ENCODE measurements at places on chromosomes 11 and 22.

DNA sequence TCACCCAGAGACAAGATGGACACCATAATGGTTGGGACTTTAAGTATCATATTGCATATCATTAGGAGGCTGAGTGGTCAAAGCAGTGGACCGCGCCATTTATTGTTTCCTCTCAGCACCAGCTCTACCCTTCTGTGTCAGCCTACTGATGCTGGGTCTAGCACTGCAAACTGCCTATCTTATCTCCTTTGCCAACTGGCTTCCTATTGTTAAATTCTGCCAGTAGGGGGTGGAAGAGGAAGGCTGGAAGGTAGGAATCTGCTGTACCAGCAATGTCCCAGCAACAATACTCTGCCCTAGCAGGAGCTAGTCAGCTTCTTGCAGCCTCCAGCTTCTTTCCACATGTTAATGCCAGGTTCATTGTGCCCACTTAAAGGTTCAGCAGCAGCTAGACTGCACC lies 367.1 kb upstream of the PDGFD start:
- DNase-seq: no peak

DNA sequence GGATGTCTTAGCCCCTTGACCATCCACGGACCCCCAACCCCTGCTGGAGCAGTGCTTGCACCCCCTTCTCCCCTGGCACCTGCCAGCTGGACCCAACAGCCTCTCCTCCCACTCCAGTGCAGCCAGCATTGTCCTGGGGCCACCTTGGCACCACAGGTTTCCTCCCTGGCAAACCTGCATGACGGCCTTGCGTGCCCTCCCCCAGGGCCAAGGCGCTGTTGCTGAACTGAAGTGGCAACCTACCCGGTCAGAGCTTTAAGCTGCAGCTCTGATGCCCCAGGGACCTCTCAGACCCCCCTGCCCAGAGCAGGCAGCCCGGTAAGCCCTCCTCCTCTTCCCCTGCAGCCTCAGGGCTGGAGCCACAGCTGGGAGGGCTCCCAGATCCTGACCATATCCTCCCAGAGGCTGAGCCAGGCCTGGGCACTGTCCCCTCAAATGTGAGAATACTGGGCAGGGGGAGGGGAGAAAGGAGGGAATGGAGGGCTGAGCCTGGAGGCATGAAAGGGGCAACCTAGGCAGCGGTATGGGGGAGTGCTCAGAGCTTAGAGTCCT lies 1.8 kb upstream of the LRRC75B start:
- peak; percentile 82 for DNase-seq

DNA sequence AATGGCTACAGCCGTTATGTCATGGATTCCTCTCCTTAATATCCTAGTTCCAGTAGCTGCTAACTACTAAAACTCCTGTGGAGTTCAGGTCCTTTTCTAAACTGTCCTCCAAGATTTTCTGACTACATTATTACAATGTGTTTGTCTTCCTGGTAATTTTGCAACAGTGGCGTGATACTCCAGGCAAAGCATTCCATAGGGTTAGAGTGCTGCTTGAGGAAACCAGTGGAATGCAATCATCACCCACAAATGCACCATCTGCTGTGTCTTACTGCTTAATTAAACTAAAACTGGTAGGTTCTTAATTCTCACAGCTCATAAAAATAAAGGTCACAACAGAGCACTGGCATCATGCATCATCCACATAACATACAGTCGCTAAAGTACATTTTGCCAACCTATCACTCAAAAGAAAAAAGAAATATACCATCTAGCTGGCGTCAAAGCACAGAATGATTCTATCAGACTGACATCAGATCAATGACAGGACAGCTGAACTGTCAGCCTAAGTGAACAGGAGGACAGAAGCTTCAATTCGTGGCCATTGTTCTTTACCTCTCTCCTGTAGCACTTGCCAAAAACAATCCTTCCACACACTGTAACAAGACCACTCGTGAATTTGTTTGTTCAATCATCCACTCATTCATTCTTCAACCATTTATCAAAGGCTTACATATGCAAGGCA lies 182.5 kb downstream of the CADM1 start:
- no peak for DNase-seq

GRCh38 chr22:48760481-48761390 lies 1066.9 kb downstream of the BRD1 start:
- no peak for DNase-seq

DNA sequence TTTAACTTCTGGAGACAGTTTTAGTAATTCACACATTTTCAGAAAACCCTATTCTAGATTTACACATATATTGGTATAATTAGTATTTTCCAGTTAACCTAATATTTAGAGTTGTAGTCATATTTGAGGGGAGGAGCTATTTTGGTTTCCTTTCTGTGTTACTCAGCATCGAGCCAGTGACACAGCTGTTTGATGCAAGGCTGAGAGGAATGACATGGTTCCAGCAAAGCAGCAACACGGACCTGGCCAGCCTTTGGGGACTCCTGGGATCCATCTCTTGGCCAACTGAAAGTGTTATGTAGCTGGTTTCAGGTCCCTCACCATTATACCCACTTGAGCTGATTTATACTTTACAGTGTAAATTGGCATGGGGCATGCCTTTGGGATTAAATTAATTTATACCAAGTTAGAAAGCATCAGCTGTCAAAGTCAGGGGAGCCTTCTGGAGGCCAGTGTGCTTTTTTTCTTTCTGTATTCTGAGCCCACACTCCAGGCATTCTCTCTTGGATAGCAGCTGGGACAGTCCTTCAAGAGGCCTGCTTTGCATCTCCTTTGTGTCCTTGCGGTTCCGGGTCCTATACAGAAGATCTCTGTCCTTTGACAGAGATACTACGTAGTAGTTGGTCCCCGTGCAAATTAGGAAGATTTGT lies 91.3 kb upstream of the SLC25A18 start:
- DNase-seq: no peak

- DNase-seq: no peak
Observed at GRCh38 chr11:70501933-70502540, 103.7 kb downstream of the CTTN start.

- DNase-seq: no peak
Observed at GRCh38 chr11:76260296-76260925, 54.1 kb upstream of the WNT11 start.

GRCh38 chr22:46536537-46537224 lies 739 bp downstream of the CELSR1 start:
- no peak for DNase-seq

GRCh38 chr22:39243439-39244135 lies 1.2 kb downstream of the PDGFB start:
- DNase-seq: no peak

DNA sequence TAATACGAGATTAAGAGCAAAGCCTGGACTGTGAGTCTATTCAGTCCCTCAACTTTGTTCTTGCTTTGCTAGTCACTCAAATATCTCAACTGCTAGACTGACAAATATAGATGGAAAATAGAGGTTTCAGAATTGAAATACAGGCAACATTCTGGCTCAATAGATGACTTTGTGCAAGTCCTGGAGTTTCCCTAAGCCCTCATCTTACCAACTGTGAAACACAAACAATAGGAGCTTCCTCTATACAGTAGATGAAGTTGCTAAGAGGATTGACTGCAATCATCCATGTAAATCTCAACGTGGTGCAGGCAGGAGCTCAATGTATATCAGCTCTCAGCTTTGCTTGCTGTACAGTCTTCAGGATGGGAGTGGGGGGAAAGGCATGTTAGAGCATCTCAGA lies 6.2 kb upstream of the MPEG1 start:
- DNase-seq: no peak

GRCh38 chr11:102318469-102318868 lies 1.2 kb downstream of the BIRC3 start:
- no peak for DNase-seq

GRCh38 chr11:2777871-2778629 lies 78.3 kb upstream of the KCNQ1OT1 start:
- DNase-seq: peak; percentile 19

GRCh38 chr22:45090497-45090910 lies 73.2 kb upstream of the NUP50 start:
- DNase-seq: no peak

GRCh38 chr11:83779876-83780275 lies 493.7 kb upstream of the CCDC90B start:
- no peak for DNase-seq

GRCh38 chr11:43547889-43548381 lies 132.6 kb upstream of the HSD17B12 start:
- DNase-seq: peak; percentile 40

- DNase-seq: no peak
Observed at GRCh38 chr11:13334034-13334786, 56.6 kb downstream of the BMAL1 start.

DNA sequence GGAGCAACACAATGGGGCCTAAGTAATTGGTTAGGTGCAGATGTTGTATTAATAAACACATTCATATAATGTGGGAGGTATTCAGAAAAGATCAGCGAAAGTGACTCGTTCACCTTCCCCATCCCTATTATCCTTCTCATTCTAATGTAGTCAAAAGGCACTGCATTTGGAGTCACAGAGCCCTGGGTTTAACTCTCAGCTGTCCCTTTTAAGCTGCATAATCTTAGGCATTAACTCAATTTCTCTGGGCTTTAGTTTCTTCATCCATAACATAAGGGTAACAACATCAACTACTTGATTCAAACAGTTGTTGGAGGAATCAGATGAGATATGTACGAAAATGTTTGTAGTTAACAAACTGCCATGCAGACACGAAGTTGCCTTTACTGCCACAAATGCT lies 187.6 kb upstream of the PITPNB start:
- no peak for DNase-seq

DNA sequence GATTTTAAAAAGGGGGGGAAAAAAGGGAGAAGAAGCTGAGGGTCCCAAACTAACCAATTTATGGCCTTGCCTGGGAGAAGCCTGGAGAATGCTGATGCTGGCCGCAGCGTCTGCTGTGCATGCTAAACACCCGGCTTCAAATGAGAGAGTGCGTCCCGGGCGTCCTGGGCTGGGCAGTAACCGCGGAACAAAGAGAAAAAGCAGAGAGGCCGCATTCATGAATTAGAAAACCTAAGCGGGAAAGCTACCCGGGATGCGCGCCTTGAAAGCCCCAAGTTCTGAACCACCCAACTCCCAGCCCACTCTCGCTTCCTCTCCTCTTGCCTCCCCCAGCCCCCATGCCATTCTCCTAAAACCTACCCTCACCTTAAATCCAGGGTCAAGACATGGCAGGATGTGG lies 6.5 kb downstream of the MN1 start:
- DNase-seq: no peak

- peak; percentile 37 for DNase-seq
Observed at GRCh38 chr11:61489833-61490721, 18.5 kb upstream of the LRRC10B start.

DNA sequence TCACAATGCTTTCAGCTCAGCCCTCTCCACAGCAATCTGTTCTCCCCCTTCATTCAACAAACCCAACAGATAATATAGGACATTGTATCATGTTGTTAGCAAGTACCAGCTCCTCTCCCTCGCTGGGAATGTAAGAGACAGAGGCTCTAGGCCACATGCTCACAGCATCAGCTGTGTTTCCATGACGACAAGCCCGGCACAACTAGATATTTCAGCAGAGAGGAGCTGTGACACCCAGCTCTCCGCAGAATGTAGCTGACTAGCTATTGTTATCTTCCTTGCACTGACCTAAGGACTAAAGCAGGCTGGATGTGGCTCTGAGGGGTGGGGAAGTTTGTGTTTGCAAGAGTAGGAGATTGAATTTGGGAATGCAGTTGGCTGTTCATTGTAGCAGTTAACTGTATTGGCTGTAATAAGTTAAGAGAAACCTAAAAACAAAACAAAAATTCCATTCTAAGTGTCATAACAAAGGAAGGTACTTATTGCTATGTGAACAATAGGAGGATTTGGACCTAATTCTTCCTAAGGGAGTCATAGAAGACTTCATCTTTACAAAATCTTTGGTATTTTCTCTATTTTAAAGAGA lies 28.0 kb upstream of the RRAS2 start:
- no peak for DNase-seq

- no peak for DNase-seq
Observed at GRCh38 chr11:70734379-70734778, 336.1 kb downstream of the CTTN start.

GRCh38 chr11:64534950-64535349 lies 56.1 kb upstream of the SLC22A12 start:
- DNase-seq: no peak

- no peak for DNase-seq
Observed at GRCh38 chr11:47499161-47499560, 50.2 kb upstream of the RAPSN start.

GRCh38 chr11:112159098-112160065 lies 4.5 kb downstream of the IL18 start:
- no peak for DNase-seq

DNA sequence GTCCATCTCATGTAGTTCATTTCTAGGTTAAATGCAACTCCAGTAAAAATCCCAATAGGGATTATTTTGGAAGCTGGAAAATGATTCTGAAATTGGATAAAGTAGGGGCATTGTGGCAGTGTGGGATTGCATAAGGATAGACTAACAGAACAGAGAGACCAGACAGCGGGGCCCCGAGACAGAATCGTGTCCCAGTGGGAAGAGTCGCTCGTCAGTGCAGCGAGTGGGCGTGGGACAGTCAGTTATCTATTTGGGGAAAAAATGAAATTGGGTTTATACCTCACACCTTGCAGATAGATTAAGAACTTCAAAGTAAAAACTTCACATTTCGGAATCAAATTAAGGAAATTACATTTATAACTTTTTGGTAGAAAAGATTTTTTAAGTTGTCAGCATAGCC lies 10.6 kb downstream of the SART1 start:
- DNase-seq: no peak

- DNase-seq: no peak
Observed at GRCh38 chr11:125931668-125932067, 14.2 kb upstream of the VSIG10L2 start.

GRCh38 chr11:109584001-109584972 lies 162.3 kb downstream of the C11orf87 start:
- no peak for DNase-seq

DNA sequence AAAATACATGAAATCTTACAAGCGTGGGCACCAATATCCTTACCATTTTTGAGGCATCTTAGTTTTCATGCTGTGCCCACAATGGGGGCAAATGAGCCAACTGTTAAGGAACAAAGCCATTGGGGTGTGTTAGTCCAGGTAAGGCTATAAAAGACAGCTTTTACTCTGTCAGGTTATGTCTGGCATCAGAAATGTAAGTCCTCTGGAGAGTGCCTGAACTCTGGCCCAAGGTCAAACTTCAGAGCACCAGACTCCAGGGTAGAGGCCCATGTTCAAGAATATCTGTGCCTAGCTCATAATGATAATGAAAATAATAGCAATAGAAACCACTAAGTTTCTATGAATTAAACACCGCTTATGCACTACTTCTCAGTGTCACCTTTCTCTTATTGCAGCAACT lies 105.5 kb downstream of the CSNK2A3 start:
- no peak for DNase-seq

DNA sequence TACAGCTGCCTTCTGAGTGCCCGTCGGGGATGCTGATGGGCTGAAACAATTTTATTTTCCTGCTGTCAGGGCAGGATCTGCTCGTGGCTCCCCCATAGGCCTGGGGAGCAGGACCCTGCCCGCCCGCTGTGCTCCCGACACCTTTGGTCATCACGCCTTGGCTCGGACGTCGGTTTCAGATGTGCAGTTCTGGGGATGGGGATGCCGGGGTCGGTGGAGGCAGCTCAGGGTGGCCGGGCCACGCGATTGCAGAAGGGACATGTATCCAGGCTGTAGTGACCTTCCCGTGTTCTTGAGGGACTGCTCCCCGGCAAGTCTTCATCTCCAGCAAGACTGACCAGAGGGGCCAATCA lies 1150.5 kb downstream of the BRD1 start:
- no peak for DNase-seq
